ENCODE measurements at places on chromosomes 2 and 18.
A peak's percentile ranks its signal among the peaks of the same experiment; 100 is the strongest.

- DNase-seq, result no peak
Observed at GRCh38 chr18:64409511-64409910, 260.6 kb upstream of the LINC00305 start.

- no peak for DNase-seq
Observed at GRCh38 chr18:40094441-40094840, 1860.6 kb upstream of the PIK3C3 start.

DNA sequence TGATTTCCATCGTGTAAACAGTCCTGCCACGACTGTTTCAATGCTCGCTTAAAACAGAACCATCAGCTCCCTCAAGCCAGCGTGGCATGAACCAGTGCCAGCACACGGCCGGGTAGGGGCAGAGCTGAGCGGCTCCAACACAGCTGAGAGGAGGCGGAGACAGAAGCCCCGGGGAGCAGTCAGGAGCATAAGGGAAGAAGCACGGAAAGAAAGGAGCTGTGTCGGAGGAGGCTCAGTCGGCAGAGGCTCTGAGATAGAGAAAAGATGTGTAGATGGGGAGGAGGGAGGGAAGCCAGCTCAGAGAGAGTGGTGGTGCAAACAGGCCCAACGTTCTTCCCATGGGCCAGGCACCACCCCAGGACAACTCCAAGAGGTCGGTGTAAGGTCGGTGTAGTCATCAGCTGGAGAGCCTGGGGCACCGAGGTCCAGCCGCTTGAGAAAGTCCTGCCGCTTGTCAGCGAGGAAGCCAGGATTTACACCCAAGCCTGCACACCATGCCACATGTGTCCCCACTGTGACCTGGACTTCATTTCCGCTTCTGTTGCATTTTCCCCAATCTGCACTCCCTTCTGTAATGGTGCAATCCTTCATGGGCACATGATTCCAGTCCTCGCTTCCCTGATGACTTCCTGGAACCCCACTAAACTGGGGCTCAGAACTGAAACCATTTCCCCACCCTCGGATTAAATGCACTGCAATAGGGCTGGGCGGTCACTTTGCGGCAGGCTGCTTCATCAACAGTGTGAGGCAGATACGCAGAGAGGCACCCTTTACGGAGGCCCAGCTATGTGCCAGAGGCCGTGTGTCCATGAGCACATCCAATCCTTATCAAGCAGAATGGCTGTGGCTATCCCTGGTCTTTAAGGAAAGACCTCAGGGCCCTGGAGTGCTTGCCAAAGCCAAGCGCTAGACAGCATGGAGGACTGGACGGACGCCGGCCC, 43.5 kb downstream of the CYP27C1 start:
- no peak for DNase-seq

- no peak for DNase-seq
Observed at GRCh38 chr2:145728511-145728910, 1208.6 kb upstream of the ZEB2 start.

- no peak for DNase-seq
Observed at GRCh38 chr18:58967751-58968254, 103.1 kb downstream of the ZNF532 start.

DNA sequence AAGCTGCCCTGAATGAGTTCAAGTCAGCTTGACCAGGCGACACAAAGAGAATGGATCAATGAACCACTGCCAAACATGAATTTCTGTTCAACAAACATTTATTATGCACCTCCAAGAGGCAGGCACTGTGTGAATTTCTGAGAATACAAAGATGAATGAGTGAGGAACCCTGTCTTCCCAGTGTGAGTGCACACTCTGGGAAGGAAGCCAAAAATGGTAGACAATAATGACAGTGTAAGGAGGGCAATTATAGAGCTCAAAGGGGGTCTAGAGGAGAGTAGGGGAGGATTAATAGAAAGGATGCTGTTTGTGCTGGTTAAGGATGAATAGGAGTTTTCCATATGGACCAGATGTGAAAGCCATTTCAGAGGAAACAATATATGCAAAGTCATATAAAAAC, 213.4 kb downstream of the DCC start:
- no peak for DNase-seq

DNA sequence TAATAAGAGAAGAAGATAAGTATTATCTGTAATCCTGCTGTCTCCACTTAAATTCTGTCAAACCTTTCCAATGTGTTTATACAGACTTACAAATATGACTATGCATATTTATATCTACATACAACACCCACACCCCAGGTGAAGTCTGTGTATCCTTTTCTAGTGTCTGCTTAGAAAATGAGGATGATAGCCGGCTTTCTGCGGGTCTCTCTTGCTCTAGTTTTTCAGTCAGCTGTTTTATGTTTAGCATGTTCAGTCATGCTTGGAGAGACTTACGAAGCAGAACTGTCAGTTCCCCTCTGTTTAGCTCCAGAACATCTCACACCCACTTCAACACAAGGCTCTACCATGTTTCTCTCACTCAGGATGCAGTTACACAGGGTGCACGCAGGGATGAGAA, 137.3 kb upstream of the NFATC1 start:
- DNase-seq, result no peak

GRCh38 chr2:225615514-225615913, 216.0 kb downstream of the NYAP2 start:
- no peak for DNase-seq

DNA sequence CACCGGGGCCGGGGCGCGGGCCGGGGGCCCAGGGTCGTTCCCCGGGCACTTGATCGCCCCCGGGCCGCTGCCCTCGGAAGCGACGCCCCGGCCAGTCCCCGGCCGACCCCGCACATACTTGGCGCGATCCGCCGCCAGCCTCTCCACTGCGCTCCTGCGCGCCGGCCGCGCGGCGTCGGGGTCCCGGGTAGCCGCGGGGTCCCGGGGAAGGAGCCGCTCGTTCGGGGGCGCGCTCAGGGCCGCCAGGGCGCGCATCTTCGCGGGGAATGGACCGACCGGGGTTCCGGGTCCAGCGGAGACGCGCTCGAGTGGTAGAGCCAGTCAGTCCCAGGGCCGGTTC, 204 bp downstream of the FAM110C start:
- DNase-seq, result no peak

- no peak for DNase-seq
Observed at GRCh38 chr18:62828091-62828640, 112.8 kb downstream of the PHLPP1 start.

DNA sequence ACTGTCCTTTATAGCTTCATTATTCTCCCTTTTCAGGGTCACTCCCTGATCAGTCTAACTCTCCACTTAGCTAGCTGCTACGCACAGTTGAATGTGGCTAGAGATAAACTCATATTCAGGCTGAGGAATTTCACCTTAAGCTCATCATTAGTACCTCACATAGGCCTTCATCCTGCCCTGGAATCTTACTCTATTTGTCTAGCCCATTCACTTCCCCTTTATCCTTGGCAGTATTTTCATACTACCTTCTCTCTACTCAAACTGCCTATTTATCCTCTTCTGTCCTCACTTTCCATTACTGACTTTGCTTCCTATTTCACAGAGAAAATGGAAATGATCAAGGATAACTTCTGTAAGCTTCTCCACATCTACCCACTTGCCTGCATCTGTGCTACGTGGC, 10.6 kb upstream of the DSC2 start:
- no peak for DNase-seq

- DNase-seq, result no peak
Observed at GRCh38 chr2:195730912-195731311, 73.9 kb downstream of the SLC39A10 start.

DNA sequence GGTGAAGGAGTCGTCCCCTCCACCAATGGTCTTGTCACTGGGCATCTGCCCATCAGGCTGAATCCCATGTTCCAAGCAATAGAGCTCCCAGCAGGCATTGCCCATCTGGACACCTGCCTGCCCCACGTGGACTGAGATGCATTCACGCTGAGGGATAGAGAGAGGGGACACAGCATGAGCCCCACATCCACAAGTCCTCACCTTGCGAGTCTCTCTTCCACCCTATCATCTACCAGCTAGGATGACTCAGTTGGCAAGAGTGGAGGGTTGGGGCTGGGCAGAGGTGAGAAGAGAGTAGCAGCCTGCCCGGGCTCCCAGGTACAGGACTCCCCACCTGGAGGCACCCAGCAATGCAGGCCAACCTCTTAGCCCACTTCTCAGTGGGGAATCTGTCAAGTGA, 959 bp upstream of the TUBA4B start:
- no peak for DNase-seq

DNA sequence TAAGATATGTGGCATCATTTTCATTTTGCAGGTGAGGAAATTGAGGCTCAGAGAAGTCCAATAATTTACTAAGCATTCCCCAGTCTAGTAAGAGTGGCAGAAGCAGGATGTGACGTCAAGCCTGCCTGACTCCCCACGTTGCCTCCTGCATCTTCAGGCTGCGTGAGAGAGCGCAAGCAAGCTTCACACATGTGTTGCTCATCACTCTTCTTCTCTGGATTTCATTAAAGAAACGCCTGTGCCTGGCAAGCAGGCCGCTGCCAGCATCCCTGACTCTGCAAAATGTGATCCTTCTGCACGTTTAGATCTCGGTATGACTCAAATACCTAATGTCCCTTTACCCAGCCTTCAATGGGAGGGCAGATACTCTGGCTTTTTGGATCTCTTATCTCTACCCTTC, 96.8 kb downstream of the PRKCE start:
- no peak for DNase-seq

GRCh38 chr2:120497261-120497977, 151.5 kb downstream of the INHBB start:
- no peak for DNase-seq

- no peak for DNase-seq
Observed at GRCh38 chr2:13354031-13354430, 637.3 kb downstream of the TRIB2 start.

DNA sequence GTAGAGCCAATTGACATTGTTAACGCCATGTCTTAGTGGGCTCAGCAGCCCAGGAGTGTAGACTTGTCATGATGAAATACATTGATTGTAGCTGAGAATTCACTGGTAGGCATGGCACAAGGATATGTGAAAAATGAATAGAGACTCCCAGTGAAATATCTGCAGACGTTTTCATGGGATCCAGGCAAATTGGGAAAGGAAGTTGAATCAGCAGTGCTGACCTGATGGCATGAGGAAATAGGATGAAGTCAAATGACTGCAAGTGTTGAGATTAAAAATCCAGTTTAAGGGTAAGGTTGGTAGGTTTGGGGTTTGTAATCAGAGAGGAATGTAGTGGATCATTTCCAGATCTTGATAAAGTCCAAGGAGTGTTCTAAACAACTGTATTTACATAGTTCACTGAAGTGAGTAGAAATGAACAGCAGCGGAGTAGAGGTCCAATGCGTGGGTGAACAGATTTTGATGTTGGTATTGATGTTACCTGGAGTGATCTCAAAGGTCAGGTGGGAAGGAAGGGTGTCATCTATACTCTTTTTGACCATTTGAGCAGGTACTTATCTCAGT, 24.6 kb downstream of the INSIG2 start:
- DNase-seq, result no peak

DNA sequence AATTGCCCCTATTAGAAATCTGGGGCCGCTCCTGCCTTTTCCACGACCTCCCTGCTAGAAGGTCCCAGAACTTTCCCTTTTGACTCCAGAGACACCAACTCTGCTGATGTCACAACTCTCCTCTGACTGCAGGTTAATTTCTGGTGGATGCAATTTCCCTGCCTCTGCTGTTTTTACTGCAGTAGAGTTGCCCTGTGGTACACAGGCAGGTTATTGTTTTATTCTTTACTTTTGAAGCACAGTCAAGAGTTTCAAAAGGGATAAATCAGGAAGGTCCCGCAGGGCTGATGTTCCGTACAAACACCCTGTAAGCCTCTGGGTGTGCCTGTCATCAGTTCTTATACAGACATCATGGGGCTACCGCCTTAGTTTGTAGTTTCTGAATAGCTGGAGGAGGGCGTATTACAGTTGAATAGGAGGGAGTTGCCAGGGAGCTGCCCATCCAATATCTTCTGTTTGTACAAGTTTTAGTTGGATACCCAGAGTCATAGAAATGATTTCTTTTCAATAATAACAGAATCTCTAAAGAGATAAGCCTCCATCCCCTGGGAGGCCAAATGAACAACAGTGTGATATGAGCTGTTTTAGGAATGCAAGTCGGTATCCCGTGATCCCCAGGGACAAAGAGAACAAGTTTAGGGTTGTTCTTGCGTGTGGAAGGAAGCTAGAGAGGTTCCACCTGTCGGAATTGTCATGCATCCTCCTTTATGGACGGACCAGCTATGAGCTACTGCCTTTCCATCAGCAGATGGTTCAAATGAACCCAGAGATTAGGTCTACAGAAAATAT, 108.4 kb upstream of the COPS8 start:
- no peak for DNase-seq

- no peak for DNase-seq
Observed at GRCh38 chr2:236171680-236172254, 3.6 kb upstream of the GBX2 start.

- DNase-seq, result no peak
Observed at GRCh38 chr2:158805936-158806335, 10.8 kb downstream of the DAPL1 start.

GRCh38 chr18:12515550-12515949, 107.8 kb downstream of the PRELID3A start:
- DNase-seq, result no peak

DNA sequence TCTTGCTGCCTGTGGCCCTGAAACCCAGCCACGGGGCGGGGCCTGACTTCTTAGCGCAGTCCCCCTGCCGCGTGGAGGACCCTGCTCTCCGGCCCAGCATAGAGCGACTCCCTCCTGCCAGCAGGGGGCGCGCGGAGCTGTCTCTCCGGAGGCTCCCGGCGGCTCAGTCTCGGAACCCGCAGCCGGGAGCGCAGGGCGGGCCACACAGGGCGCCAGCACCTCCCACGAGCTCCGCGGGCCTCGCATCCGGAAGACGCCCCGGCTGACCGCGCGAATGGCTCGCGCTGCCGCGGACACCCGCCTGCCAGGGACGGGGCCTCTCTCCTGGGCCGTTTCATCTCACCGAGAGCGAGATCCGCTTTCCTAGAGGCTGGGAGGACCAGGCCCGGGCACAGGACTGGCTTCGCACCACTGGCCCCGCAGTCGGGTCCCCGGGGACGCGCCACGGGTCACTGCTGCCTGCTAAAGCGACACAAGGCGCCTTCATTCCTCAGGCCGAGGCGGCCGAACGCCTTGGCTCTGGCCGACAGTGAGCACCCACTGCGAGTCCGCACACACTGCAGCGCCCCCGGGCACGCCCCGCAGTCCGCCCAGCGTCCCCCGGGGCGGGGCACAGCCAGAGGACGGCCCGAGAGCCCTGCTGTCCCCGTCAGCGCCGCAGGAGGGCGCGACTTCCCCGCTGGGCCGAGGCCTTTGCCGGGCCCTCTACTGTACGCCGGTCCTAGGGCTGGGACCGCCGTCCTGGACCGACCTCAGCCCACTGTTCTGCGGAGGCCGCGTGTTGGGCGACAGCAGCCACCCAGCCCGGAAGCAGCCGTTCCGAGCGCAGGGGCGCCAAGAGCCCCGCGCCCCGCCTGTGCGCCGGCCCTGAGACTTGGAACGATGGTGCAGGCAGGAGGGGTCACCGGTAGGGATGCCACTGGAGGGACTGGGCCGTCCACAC, 39.0 kb upstream of the ARHGEF4 start:
- DNase-seq, result peak; percentile 93

GRCh38 chr2:46363535-46364170, 66.4 kb downstream of the EPAS1 start:
- DNase-seq, result no peak

DNA sequence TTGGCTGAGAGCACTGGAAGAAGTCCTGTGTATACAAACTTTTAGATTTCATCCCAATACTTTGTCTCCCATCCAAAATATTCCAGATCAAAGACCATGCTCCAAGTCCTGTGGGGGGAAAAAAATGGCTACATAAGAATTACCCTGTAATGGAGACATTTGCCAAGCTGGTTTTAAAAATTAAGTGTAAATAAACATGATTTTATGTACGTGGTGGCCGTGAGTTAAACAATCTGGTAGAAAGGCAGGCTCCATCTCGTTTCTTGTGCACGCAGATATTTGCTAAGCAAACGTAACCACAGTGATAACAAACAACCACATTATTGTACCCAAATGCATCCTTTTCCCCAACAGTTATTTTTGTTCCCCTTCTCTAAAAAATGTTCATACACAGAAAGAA, 176.4 kb downstream of the ZNF516 start:
- no peak for DNase-seq

Measured in stimulated activated CD8-positive, alpha-beta memory T cell treated with anti-CD3 and anti-CD28 coated beads, Interleukin-4, amount 100 ng/mL, for 1 hour (primary cell).